ENCODE measurements at places on chromosomes 13 and 19. TPM values are rescaled to one million over a fixed set of nuclear protein-coding genes. Genes with fewer than 3 reads are reported as not detected.

GRCh38 chr19:1291761-1292418 is 6.2 kb downstream of the EFNA2 start:
- no peaks in the 10 kb centered on the region for H3K4me1 ChIP-seq
- H3K4me3 ChIP-seq: no peak overlapping the region
- H3K27ac ChIP-seq: no peak overlapping the region
- peaks cover 88% of the 10 kb centered on the region for H3K27me3 ChIP-seq

GRCh38 chr19:3506384-3507340 is 551 bp downstream of the FZR1 start:
- DNase-seq: no peak
- H3K4me3 ChIP-seq: peak overlapping the region; percentile 95
- peaks cover 13% of the 10 kb centered on the region for H3K4me1 ChIP-seq
- no peaks in the 10 kb centered on the region for H3K36me3 ChIP-seq
- H3K27ac ChIP-seq: peak overlapping the region; percentile 90

DNA sequence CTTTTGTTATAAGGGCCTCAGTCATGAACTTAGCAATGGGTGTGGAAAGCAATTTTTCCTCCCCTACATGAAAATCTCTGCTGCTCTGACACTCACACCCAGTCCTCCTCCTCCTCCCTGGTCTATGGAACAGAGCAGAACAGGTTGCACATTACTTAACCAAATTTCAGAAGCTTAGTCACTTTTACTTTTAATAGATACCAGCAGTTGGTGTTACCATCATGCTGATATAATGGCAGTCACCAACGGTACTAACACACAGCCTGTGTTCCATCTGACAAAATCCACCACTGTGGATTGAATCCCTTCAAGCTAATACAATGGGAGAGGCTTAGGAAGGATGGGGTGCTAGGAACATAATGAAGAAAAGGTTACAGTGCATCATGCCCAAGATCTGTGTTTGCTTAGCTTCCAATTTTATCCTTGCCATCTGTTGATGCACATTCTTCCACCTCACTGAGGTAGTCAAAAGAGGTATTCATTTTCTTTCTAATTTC is 9.8 kb downstream of the TPT1 start:
- H3K4me3 ChIP-seq: no peak overlapping the region
- DNase-seq: no peak
- peak overlapping the region; percentile 61 for H3K27ac ChIP-seq
- peaks cover 27% of the 10 kb centered on the region for H3K36me3 ChIP-seq

DNA sequence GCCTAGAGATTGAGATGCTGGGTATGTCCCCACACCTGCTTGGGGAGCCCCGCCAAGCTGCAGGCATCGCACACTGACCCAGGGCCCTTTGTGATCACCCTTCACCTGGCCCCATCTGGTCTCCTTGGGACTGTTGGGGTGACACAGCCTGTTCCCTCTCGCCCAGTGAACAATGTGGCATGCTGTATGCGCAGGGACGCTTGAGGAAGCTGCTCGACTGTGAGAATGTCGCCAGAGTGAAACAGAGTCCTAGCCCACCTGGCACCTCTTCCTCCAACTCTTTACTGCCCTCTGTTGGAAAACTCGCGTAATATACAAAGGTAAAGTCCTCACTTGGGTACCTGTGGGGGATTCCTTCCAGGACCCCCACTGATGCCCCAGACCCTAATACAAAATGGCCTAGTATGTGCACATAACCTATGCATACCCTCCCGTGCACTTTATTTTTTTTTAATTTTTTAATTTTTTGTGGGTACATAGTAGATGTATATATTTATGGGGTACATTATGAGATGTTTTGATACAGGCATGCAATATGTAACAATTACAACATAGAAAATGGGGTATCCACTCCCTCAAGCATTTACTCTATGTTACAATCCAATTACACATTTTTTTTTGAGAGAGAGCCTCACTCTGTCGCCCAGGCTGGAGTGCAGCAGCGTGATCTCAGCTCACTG is 9.0 kb downstream of the BLOC1S3 start:
- no peaks in the 10 kb centered on the region for H3K4me1 ChIP-seq
- no peak for DNase-seq
- H3K4me3 ChIP-seq: no peak overlapping the region
- no peak overlapping the region for H3K27ac ChIP-seq
- no peaks in the 10 kb centered on the region for H3K36me3 ChIP-seq

- H3K27me3 ChIP-seq: no peaks in the 10 kb centered on the region
- H3K36me3 ChIP-seq: no peaks in the 10 kb centered on the region
- H3K4me3 ChIP-seq: peak overlapping the region; percentile 16
- no peak overlapping the region for H3K27ac ChIP-seq
These were observed 18.2 kb upstream of the COMP start for GRCh38 chr19:18809149-18809868.

CRLF1 gene
- 28.4 TPM for polyA plus RNA-seq

ETFB gene
- 130 TPM for polyA plus RNA-seq

ZNF560 gene
- polyA plus RNA-seq: 0.01 TPM

TEX26 gene
- not detected for polyA plus RNA-seq

FCAR gene
- not detected for polyA plus RNA-seq

PEG3 gene
- polyA plus RNA-seq: 0.97 TPM

All from psoas muscle (tissue), 8 donors.